ENCODE measurements at places on chromosomes 1 and 21.
A peak's percentile ranks its signal among the peaks of the same experiment; 100 is the strongest.

- DNase-seq = no peak
Observed at GRCh38 chr1:21362096-21362495, 71.8 kb upstream of the ECE1 start.

- no peak for DNase-seq
Observed at GRCh38 chr1:25944986-25945385, 38.8 kb upstream of the STMN1 start.

DNA sequence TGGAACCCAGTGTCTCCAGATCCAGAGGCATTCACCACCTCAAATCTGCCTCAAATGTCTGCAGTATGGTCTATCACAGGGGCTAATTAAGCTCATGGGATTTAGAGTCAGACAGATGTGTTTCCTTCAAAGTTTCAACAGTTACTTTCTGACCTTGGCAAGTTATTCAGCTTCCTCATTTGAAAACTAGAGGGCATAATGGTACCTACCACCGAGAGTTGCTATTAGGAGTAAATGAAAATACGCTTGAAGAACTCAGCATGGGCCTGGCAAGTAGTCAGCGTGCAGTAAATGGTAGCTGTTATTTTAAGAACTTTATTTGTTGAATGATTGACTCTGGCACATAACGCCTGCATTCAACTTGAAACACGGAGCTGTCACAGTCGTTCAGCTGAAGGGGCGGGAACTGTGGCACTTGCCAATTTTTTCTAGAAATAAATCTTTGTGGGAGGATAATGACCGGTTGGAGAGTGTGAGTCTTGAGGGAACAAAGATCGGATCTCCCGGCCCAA, 1.2 kb upstream of the CAP1 start:
- DNase-seq = no peak

DNA sequence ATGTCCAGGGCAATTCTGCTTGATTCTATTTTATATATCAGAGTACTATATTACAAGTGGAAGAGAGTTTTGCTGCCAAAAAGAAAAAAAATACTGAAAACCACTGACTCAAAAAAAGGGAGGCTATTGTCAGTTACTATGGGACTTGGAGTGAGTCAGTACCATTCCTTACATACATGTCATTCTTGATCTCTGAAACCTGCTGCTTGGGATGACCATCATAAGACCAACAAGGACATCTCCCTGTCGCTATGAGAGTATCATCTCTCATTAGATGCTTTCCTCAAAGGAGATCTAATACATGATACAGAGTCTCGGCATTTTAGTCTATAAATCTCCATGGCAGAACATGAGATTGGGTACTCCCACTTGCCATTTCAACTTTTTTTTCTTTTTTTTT, 11.8 kb upstream of the INPP5B start:
- peak; percentile 63 for DNase-seq

DNA sequence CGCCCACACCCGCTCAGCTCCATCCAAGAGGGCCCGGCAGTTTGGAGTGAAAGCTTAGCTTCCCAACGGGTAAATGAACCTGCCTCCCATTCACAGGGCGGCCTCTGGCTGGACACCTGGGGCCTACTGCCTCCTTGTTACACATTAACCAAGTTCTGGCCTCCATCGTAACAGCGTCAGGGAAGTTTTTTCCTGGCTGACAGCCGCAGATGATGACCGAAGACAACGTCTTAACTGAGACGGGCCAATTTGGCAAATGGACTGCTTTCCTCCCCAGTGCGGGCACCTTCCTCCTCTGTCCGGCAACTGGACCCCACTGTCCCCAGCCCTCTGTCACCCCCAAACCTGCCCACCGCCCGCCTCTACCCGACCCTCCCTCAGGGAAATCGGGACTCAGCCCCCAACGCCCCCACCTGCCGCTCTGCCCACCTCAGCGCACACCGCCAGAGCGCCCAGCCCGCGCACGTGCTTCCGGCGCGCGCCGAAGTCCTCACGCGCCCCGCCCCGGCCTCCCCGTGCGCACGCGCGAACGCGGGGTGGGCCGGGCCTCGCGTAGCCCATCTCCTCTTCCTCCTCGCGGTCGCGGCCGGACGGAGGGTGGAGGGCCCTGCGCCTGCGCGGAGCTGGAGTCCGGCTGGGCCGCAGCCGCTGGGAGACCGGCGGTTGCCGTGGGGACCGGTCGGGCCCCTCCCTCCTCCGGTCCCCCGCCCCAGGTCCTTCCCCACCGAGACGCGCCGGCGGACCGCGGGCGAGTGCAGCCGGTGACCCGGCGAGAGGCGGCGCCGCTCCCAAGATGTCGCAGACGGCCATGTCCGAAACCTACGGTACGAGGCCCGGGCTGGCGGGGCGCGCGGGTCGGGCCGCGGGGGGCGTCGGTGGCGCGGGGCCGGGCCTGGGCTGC, at the start of gene RAB4A:
RAB4A (plus strand) TSS at position 565 of the 901 bp plus-strand sequence; CDS start at position 794, 229 bp downstream.
- no peak for DNase-seq

DNA sequence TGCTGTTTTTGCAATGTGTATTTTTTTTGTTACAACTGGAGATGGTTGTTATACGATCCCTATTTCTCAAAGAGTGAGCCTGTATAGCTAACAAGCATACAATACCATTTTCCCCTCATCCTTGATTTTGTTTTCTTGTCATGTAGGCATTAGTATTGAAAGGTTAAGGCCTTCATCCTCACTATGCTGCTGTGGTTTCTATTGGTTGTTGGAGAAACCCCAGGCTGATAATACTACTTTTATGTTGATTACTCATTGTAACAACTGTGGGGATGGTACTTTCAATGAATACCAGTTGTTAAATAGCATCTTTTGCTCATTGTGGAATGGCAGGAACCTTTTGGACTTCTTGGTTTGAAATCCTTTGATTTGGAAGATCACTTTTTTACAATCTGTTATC, 39.0 kb upstream of the MACF1 start:
- DNase-seq = no peak

DNA sequence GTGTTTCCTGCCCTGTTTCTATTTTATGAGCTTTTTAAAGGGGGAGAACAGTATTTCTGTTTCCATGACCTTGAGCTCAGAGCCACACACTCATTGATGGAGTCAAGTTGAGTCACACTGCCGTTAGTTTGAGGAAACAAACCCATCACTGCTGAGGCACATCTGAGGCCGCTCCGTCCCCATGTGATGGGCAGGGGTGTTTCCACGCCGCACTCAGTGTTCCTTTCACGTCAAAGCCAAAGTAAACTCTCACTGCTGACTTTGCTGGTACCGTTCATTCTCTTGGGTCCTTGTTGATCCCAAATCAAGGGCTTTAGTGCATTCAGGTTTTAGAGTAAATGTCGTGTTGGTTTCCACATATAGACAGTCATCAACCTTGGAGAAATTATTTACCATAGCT, 48.8 kb downstream of the PKNOX1 start:
- no peak for DNase-seq
